ENCODE measurements at places on chromosomes 5 and 9.

- DNase-seq, result no peak
Measured at GRCh38 chr9:13278023-13278367, 1.5 kb downstream of the MPDZ start.

- DNase-seq, result no peak
Measured at GRCh38 chr9:111036429-111036789, 1.9 kb downstream of the LPAR1 start.

GRCh38 chr5:148791334-148791667 is 35.1 kb upstream of the ADRB2 start:
- DNase-seq, result peak; percentile 34

- DNase-seq, result no peak
Measured at GRCh38 chr5:141916522-141916921, 7.1 kb upstream of the DELE1 start.

- no peak for DNase-seq
Measured at GRCh38 chr9:37923118-37923795, 19.3 kb upstream of the SLC25A51 start.

DNA sequence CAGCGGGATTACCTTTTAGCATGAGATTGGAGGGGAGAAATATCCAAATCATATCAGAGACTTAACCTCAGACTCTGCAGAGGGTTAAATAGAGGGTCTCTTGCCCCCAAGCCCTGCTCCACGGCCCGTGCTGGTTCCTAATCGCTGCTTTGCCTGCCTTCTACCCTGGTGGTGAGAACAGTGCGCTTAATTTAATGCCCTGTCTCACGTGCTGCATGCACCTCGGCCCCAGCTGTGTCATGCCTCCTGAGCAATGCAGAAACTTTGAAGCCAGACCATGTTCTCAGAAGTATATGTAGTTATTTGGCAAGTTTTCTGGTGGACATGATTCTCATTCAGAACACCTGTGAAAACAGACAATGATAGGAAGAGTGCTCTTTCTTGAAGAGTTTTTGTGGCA is 1.4 kb downstream of the OTULIN start:
- DNase-seq, result no peak

GRCh38 chr5:10019236-10019635 is 230.5 kb downstream of the ATPSCKMT start:
- DNase-seq, result no peak

GRCh38 chr9:71306134-71306533 is 184.7 kb upstream of the TRPM3 start:
- no peak for DNase-seq

DNA sequence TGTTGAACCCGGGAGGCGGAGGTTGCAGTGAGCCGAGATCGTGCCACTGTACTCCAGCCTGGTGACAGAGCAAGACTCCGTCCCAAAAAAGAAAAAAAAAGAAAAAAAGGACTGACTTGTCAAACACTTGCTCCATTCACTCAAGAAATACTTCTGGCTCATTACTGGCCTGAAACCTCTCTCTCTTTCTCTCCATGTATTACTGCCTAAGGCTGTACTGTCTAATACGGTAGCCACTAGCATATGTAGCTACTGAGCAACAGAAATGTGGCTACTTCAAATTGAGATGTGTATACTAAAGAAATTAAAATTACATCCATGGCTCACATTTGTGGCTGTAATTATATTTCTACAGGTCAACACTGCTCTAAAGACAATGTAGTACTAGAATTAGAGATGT is 39.2 kb downstream of the GLIS3 start:
- DNase-seq, result no peak

DNA sequence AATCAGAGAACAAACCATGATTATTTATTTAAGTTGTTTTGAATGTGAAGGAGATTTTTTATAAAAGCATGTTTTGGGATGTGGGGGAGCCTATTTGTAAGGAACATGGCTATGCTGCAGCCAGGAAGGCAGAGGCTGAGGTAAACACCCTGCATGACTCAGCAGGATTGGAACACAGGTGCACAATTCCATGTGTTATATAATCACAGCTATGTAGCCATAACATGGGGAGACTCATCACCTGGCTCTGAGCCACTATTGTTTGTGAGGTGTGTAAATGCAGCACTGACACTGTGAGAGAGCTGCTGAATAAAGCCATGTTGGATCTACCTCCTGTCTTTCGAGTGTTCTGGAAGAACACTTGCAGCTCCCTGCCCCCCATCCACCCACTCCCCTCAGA is 1009.8 kb downstream of the DNAH5 start:
- DNase-seq, result no peak

GRCh38 chr5:10989577-10990263 is 228.7 kb upstream of the DAP start:
- DNase-seq, result no peak

- DNase-seq, result no peak
Measured at GRCh38 chr9:125537442-125538091, 169.4 kb downstream of the MAPKAP1 start.

DNA sequence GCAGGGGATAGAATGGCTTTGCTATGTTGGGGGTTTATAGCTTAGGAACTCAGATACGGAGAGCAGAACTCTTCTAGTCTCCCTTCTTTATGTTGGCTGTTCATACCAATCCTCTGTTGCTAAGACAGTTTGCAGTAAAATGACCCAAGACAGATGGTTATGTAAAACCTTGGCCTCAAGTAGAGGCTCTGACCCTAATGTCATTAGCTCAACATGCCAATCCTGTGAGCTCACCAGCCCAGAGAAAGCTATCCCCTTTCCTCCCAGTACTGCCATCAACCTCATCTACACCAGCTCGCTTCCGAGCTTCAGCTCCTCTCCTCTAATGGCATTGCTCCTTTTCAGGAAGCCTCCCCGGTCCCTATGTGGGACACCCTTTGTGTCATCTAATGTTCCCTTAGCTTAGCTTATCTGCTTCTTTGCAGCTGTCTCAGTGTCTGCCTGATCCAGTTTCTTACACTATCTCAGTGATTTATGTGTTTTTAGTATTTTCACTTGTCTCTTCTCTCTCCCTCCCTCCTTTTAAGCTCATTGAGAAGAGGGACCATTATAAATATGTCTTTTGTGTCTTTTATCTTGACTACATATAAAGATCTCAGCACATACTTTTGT is 281.3 kb upstream of the CLINT1 start:
- no peak for DNase-seq

- DNase-seq, result no peak
Measured at GRCh38 chr9:763692-764091, 77.8 kb upstream of the DMRT1 start.

- no peak for DNase-seq
Measured at GRCh38 chr5:170425731-170426130, 36.6 kb upstream of the KCNMB1 start.

DNA sequence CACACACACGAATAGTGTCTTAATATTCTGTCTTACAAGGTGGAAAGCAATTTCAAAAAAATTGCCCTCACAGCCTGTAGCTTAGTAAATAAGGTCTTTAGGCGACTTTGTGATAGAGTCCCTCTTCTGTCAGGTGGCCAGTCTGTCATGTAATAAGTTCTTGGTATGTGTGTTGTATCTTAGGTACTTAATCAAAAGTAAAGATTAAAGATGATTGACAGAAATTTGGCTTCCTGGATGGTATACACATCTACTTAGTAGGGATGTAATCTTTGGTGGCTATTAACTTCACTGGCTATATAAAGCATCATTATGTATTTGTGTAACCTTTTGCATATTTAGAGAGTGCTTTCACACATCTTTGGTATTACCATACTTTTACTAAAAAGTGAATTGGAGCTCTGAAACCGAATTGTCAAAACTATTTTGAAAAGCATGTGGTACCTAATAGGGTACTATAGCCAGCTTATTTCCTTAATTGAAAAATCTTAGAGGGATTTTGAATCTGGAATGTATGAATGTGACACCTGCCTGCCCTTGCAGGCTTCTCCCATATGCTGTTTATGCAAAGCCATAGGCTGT is 3.4 kb downstream of the G3BP1 start:
- no peak for DNase-seq

- DNase-seq, result no peak
Measured at GRCh38 chr9:109168170-109168569, 1.1 kb upstream of the FRRS1L start.

GRCh38 chr9:14346231-14346791 is 32.4 kb upstream of the NFIB start:
- no peak for DNase-seq

DNA sequence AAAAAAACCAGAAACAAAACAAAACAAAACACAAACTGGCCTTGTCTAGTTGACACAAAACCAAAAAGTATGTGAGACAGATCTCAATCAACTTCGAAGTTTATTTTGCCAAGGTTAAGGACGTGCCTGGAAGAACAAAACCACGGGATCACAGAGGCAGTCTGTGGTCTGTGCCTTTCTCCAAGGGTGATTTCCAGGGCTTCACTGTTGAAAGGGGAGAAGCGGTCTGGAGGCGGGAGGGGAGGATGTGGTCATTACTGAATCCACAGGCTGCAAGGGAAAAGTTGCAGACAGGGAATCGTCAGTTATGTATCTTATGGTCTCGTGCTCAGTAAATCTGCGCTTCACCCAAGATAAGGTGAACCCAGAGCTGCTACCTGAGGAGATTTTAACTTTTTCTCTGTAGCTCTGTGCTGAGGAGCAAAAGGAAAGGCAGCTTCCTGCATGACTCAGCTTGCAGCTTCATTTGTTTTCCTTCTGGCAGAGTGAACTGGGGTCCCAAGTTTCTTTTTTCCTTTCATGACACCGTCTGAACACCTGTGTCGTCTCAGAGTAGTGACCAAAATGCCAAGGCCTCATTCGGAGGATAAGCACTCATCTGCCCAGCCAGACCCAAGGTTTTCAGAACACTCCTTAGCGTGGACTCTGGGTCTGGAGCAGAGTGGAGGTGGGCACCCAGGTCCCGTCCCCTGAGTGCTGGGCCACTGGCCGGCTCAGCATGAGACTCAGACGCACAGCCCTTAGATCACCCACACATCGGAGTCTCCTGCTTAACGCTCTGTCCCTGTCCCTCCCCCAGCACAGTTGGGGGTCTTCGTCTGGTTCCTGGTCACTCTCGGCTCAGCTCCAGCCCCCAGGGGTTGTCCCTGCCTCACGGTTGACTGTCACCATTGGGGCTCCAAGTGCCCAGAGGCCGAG is 25.9 kb downstream of the ROPN1L start:
- DNase-seq, result no peak

DNA sequence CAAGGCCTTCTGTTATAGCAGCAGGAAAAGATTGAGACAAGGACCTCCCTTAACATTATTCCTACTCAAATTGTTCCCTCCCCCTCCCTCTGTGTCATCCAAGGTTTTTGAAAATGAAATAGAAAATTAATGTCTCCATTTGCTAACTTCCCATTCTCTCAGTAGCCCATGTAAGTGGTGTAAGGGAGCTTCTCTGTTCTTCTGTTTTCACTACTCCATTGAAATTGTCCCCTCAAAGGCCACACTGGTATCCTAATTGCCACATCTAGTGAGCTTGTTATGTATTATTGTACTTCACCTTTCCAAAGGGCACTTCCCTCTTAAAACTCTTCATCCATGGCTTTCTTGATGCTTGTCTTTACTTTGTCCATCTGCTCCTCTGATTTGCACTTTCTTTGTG is 131.2 kb upstream of the PIK3R1 start:
- no peak for DNase-seq

- no peak for DNase-seq
Measured at GRCh38 chr9:116327701-116328405, 174.3 kb downstream of the PAPPA start.

DNA sequence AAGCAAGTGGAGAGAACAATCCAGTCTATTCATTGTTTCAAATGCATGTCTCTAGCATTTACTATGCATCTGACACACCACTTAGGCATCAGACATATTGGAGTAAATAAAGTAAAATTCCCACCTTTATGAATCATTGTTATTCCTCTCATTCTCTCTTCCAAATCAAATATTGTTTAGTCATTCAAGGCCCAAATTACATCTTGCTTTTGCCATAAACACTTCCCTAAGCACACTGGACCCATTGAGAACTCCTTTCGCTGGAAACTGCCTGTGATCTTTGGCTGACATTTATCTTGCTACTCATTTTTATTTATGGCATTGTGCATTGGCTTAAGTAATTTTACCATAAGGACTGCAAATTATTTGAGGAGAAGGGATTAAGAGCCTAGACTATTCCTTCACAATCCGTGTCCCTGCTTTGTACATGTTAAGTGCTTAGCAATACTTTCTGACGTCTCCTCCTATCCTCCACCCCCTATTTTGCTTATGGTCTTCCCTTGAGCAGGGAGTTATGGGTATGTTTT is 7.4 kb downstream of the C5orf46 start:
- DNase-seq, result no peak

DNA sequence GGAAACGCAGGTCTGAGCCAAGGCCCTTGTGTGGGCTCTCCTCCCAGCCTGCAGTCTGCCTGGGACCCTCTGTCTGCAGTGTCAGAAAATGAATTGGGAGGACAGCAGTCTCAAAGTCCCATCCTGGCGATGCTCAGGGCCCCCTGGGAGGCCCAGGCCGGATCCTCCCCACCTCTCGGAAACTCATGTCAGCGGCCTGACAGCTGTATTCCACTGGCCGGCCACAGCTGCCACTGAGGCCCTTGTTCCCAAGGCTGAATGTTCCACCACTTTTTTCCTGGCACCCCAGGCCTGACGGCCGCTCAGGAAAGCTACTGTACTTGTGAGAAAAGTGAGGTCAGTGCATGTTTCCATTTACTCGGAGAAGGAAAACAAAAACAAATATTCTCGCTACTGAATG is 180.0 kb downstream of the FGF18 start:
- DNase-seq, result no peak

DNA sequence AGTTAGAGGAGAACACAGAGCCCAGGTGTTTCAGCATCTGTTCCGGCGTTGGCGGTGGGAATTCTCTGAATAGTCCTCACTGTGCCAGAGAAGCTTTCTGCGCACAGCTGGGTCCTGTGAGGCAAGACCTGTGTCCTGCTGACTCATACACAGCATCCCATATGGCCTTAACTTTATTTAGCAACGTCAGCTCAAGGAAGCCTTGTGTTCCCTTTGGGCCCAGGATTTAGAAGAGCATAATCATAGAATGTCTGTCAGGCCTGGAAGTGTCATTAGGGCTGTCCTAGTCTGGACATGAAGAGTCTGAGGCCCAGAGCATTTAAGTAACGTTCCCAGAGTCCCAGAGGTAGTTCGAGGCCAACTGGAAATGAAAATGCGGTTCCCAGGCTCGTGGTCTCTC is 188.6 kb upstream of the DMRT1 start:
- no peak for DNase-seq

DNA sequence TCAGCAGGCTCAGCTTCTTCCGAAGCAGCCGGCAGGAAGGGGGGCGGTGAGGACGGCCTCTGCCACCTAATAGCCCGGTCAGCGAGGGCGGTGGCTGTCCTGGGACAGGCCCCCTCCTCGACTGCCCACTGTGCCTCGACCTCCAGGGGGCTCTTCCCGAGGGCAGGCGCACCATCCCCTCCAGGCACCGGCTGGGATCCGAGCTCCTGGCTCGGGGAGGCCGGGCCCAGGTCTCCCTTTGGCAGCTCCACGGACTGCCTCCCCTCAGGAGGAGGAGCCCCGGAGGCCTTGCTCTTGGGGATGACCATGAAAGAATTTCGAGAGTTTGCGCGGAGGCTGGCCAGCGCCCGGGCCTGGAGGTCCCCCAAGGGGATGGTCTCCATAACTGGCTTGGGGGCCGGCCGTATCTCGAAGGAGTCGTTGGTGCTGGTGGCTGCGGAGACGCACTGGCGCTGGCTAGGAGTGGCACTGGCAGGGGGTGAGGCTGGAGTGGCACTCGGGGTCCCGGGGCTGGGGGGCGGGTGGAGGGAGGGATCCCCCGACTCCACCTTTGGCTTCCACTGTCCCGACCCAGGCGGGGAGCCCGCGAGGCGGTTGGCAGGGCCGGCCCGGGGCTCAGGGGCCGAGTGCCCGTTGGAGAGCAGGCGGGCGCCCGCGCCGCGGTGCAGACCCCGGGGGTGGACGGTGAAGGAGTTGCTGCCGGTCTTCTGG is 975 bp downstream of the TPRN start:
- no peak for DNase-seq

- DNase-seq, result no peak
Measured at GRCh38 chr9:79264511-79265355, 307.0 kb upstream of the TLE4 start.
